Upper lobe of right lung (tissue), 1 donor: ENCODE measurements at places on chromosomes 3 and 15. TPM values are rescaled to one million over a fixed set of nuclear protein-coding genes. Genes with fewer than 3 reads are reported as not detected.
A peak's percentile ranks its signal among the peaks of the same experiment; 100 is the strongest.

DNA sequence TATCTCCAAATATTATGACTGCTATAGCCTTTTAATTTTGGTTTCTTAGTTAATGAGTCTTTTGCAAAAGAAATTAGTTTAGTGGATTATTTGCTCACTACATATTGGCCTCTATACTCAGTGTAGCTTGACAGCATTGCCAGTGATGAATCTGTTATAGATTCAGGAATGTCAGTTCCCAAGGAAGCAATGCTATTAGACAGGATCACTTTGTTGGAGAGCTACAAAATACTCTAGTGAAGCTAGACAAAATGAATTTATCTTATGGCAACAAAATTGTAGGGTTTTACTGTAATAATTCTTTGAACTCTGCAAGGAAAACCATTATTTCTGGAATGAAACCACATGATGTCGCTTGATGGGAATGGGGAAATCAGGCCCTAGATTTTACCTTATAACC lies 543.3 kb downstream of the SQOR start:
- DNase-seq, result no peak

- DNase-seq, result no peak
Measured at GRCh38 chr3:42653303-42653559, 266 bp upstream of the ZBTB47 start.

GRCh38 chr15:92809880-92810361 lies 90.2 kb upstream of the CHD2 start:
- DNase-seq, result no peak

- no peak for DNase-seq
Measured at GRCh38 chr15:61083788-61084134, 145.3 kb downstream of the RORA start.

- DNase-seq, result peak; percentile 56
Measured at GRCh38 chr15:101393172-101393571, 96.3 kb downstream of the PCSK6 start.

GRCh38 chr3:184801241-184801785 lies 10.7 kb upstream of the VPS8 start:
- no peak for DNase-seq

DNA sequence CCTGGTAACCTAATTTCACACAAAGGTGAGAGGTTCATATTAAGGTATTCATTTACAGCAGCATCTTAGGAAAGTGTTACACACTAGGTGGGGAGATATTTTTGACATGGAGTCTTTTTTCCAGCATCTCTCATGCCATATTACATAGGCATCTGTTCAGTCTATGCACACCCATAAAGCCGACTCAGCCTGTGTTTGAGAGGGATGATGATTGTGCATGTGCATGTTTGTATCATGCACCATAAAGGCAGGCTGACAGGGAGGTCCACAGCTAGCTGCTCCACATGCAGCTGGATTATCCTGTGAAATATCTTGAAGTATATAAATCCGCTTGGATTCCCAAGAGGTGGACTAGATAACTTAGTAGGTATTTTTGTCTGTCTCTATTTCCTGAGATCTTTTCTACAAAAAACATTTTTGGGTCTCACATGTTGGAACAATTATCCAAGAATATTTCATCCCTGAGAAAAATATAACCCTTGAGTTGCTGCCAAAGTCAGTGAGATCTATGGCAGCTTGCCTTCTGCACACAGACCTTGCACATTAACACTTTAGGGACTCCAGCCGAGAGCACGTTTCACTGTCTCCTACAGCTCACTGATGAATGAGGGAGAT lies 288.4 kb upstream of the DPH6 start:
- no peak for DNase-seq

DNA sequence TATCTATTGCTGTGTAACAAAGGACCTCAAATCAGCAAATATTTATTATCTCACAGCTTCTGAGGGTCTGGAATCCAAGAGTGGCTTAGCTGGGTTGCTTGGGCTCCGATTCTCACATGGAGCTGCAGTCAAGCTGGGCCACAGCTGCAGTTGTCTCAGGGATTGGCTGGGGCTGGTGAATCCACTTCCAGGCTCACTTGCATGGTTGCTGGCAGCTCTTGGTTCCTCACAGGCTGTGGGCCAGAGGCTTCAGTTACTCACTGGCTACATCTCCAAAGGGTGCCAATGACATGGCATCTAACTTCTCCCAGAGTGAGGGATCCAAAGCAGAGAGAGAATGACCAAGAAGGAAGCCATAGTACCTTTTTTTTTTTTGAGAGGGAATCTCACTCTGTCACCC lies 13.9 kb upstream of the SYNM start:
- no peak for DNase-seq

GRCh38 chr3:25566358-25566920 lies 98.3 kb downstream of the TOP2B start:
- DNase-seq, result no peak

- DNase-seq, result no peak
Measured at GRCh38 chr3:178603735-178604134, 67.5 kb downstream of the KCNMB2 start.

- no peak for DNase-seq
Measured at GRCh38 chr3:172746475-172746874, 4.1 kb upstream of the ECT2 start.

DNA sequence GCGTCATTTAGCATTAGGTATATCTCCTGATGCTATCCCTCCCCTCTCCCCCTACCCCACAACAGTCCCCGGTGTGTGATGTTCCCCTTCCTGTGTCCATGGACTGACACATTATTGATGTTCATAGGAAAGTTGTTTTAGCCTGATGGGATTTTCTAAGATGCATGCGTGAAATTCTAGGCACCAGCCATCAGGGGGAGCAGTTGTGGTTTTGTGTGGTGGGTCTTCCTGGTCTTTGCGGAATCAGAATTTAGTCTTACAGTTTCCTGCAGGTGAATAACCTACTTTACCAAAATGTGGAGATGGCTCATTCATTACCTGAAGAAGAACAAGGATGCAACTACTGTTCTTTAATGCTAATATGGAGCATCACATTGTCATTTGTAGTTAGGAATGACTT lies 455.0 kb upstream of the THBS1 start:
- no peak for DNase-seq

- no peak for DNase-seq
Measured at GRCh38 chr3:171890398-171890797, 47.2 kb downstream of the TMEM212 start.

DNA sequence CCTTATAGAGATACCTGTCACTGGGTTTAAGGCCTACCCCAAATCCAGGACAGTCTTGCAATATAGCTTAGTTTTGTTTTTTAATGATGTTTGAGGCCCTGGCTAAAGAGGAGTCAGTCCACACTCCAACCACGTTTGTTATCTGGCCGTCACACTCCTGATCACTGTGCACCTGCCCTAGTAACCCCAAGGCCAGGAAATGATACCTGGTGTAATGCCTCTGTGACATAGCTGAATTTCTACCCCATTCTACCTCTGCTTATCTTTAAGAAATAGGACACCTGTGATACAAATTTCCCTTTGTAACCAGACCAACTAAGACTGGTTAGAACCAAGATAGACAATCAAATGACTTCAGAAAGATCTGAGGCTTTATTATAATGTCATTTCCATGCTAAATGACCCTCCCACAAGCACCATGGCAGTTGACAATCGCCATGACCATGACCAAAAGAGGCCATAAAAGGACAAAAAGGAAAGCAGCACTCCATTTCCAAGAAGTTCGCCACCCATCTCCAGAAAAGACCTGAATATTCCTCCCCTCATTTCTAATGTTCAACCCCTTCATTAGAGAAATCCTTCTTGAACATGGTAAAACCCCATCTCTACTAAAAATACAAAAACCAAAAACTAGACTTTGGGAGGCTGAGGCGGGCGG lies 4.8 kb upstream of the RTP3 start:
- DNase-seq, result no peak

- no peak for DNase-seq
Measured at GRCh38 chr3:37053337-37053736, 60.0 kb downstream of the MLH1 start.

GRCh38 chr3:190175490-190175889 lies 54.8 kb upstream of the P3H2 start:
- DNase-seq, result no peak

GRCh38 chr15:85558848-85559247 lies 178.4 kb downstream of the AKAP13 start:
- DNase-seq, result no peak

The TICRR gene
- 0.09 TPM for total RNA-seq

The MGLL gene
- 194 TPM for total RNA-seq

The ST8SIA2 gene
- total RNA-seq, result not detected

The LZTFL1 gene
- 22.8 TPM for total RNA-seq

The ACSBG1 gene
- total RNA-seq, result not detected

The LIPC gene
- 0.64 TPM for total RNA-seq

The GOLGA8Q gene
- 2.3 TPM for total RNA-seq

The PLA1A gene
- total RNA-seq, result 37.6 TPM

The MYEF2 gene
- 21.3 TPM for total RNA-seq
